ENCODE measurements at places on chromosomes 11 and 22. TPM values are rescaled to one million over a fixed set of nuclear protein-coding genes. Genes with fewer than 3 reads are reported as not detected.
A peak's percentile ranks its signal among the peaks of the same experiment; 100 is the strongest.

MAJIN gene
- total RNA-seq = 0.97 TPM

- no peak for DNase-seq
Observed at GRCh38 chr11:128852327-128853023, 14.6 kb downstream of the KCNJ1 start.

GRCh38 chr11:126029805-126030204 lies 32.9 kb downstream of the CDON start:
- DNase-seq = no peak

- DNase-seq = no peak
Observed at GRCh38 chr11:110772863-110773262, 60.6 kb upstream of the ARHGAP20 start.

- no peak for DNase-seq
Observed at GRCh38 chr11:116512841-116513240, 259.9 kb downstream of the BUD13 start.

GRCh38 chr11:12625438-12626071 lies 48.7 kb upstream of the TEAD1 start:
- DNase-seq = no peak

TRPM5 gene
- not detected for total RNA-seq

GRCh38 chr11:131242476-131243000 lies 127.9 kb upstream of the NTM start:
- DNase-seq = no peak

- no peak for DNase-seq
Observed at GRCh38 chr22:18057568-18058209, 20.1 kb upstream of the PEX26 start.

GRCh38 chr11:97965849-97966646 lies 1054.7 kb upstream of the CNTN5 start:
- DNase-seq = no peak

DNA sequence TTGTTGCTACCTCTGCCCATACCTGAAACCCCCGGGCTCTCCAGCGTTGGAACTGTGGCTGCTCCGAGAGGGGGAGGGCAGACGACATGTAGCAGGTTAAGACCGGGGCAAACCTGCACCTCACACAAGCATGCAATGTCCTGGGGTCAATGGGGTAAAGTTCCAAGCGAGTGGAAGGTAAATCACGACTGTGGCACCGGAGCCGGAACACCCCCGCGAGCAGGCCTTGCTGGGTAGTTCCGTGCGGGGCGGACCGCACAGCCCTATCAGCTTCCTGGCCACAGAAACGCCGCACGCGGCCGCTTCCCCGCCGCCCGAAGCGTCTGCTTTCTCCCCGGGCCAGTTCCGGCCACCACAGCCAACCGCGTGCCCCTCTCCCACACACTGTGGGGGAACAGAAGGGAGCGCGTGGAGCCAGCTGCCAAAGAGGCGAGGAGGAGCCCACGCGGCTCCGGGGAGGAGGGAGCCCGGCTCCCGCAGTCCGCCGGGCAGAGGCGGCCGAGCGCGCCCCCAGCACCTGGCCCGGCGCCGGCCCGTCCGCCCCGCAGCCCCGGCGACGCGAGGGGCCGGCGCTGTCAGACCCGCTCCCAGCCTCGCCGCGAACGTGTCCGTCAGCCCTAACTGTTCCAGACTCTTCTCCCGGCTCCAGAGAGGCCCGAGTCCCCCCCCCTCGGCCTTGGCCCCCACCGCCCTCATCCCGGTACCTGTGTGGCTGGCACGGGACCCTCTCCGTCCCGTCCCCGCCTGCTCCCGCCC lies 1.6 kb downstream of the SPTBN2 start:
- no peak for DNase-seq

DNA sequence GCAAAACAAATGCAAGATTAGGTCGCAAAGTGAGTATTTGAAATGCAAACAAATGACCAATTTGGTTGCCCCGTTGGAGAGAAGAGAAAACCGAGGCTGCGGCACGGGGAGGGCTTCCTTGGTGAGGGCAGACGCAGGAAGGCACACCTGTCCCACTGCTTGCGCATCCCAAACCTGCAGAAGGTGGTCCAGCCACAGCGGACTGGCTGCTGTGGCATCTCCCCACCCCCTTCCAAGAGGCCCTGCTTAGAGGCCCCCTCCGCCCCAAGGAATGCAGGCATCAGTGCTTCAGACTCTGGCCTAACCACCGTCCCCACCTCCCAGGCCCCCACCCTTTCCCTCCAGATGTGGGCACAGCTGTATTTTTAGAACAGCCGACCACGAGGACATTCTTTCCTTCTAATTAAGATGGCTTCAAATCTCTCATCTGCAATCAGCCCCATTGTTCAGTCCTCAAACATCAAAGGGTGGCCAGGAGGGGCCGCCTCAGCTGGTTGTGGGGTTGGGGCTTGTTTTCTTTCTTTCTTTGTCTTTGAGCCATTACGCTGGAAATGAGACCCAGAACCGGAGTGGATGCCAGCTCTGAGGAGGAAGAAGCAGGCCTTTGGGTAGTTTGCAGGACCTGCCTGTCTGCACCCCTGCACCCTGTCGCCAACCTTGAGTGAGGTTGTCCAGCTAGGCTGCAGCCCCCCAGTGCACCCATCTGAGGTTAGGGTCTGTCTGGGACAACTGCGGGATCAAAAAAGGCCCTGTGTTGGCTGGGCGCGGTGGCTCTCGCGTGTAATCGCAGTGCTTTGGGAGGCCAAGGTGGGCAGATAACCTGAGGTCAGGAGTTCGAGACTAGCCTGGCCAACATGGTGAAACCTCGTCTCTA lies 9.4 kb upstream of the DERL3 start:
- peak; percentile 87 for DNase-seq

- peak; percentile 4 for DNase-seq
Observed at GRCh38 chr11:3099178-3099577, 42.0 kb upstream of the CARS1 start.

DNA sequence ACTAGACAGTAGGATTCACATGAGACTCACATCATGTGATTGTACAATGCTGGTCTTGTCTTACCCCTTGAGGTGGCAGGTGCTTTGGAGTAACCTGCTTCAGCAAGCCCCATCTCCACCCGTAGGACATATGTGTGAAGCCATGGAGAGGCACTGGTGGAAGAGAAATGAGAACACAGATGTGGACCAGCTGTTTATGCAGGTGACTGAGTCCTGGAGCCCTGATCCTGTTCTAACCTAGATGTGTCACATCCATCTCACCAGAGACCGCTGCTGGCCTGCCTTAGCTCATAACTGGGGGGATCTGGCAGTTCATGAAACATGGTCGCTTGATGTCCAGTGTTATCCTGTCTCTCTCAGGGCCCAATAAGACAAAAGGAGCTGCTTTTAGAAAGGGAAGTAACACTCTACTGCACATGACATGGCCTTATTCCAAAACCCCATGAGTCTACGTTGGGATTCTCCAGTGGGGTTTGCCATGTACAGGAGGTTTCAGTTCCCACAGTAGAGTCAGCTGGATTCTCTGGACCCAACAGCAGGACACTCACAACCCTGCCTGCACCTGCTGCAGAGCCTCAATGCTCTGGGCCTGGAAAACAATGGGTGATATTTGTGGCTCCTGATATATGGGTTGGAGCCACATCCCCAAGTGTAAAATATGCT lies 62.0 kb downstream of the GGTLC2 start:
- no peak for DNase-seq

- DNase-seq = no peak
Observed at GRCh38 chr11:82906236-82906635, 4.7 kb downstream of the DDIAS start.

SRSF8 gene
- 11.6 TPM for total RNA-seq

GRCh38 chr11:111699579-111700156 lies 66.5 kb downstream of the PPP2R1B start:
- DNase-seq = no peak

All from H7 (cell line).